Cardiac septum (tissue), 1 donor: ENCODE measurements at places on chromosomes 7 and 10. TPM values are rescaled to one million over a fixed set of nuclear protein-coding genes. Genes with fewer than 3 reads are reported as not detected.

Gene NCF1
- total RNA-seq, result 4.0 TPM

Gene SPOCK2
- total RNA-seq, result 7.5 TPM

Gene SLC13A4
- total RNA-seq, result 1.0 TPM

Gene PSMA2
- total RNA-seq, result 64.8 TPM

Gene H2BK1
- total RNA-seq, result not detected

Gene UCMA
- total RNA-seq, result not detected

Gene ABHD11
- 31.6 TPM for total RNA-seq

Gene SFTPA1
- 0.19 TPM for total RNA-seq

Gene BAZ1B
- total RNA-seq, result 45.7 TPM

Gene MSANTD7
- 6.0 TPM for total RNA-seq

Gene TEX47
- 0.24 TPM for total RNA-seq

Gene CFAP70
- 1.4 TPM for total RNA-seq

Gene ZPBP
- not detected for total RNA-seq
